ENCODE measurements at places on chromosomes 6 and 20.
A peak's percentile ranks its signal among the peaks of the same experiment; 100 is the strongest.

DNA sequence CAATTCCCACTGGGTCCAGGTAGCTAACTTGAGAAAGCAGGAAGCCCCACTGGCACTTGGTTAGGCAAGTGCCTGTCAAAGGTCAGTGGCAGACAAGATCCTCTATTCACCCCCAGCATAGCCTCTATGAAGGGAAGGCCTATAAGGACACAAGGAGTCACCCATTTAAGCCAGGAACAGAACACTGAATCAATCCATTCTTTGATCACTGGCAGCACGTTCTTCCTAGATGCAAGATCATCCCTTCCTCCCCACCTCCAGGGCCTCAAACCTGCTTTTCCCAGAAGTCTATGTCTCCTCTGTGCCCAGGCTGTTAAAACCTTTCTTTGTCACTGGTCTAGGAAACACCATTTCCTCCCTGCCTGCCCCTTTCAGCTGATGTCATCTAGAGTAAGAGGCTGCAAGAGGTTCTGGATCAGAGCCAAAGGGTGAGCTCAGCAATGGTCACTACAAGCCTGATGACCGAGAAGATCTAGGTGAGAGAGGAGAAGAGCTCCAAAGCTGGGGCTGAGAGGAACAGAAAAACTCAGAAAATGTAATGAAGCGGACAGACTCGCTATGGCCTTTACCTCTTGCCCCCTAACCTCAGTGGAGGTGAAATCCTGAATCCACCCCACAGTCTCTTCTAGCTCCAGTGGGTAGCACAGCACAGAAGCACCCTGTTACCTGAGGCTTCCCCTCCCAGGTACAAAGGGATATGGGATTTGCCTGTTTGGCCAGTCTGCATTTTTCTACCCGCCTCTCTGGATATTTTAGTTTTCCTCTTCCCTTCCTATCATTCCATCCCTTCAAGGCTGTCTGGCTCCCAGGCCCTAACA lies 1.8 kb downstream of the GTPBP2 start:
- peak; percentile 78 for DNase-seq

- no peak for DNase-seq
Measured at GRCh38 chr6:135866445-135867123, 15.1 kb downstream of the PDE7B start.

- DNase-seq: no peak
Measured at GRCh38 chr6:22028403-22029090, 268.3 kb downstream of the PRL start.

- no peak for DNase-seq
Measured at GRCh38 chr6:157758516-157759023, 64.5 kb upstream of the SNX9 start.

DNA sequence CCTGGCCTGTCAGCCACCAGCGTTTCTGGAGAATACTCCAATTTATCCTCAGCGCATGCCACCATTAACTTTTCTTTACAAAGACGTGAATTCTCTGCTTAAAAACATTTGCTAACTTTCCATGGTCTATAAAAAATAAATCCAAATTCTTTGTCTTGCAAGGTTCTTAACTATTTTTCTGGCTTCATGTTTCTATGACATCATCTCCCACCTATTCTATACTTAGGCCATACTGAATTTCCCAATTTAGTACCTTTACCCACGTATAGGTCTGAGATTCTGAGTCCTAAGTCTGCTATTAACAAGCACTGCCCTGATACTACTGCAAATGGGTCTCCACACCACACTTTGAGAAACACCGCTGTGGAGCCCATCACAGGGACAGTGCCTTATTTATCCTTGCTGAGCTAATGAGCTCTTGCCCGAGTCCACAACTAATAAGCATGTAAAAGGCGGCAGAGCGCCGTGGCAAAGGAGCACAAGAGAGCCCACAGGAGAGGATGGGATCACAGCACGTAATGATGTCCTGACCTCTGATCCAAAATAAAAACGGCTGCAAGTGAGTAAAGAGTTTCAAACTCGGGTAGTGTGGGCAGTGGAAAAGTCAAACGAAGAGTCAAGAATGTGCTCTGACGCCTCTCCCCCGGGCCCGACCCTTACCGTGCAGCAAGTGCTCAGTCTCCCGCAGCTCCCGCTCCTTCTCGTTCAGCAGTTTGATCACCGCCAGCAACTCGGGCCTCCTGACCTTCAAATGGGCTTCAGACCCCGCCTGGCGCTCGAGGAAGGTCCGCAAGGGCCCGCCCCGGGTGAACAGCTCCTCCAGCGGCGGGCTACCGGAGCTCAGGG lies 519 bp downstream of the MTRF1L start:
- DNase-seq: no peak

GRCh38 chr20:43420192-43420591 lies 37.5 kb upstream of the SRSF6 start:
- DNase-seq: no peak

DNA sequence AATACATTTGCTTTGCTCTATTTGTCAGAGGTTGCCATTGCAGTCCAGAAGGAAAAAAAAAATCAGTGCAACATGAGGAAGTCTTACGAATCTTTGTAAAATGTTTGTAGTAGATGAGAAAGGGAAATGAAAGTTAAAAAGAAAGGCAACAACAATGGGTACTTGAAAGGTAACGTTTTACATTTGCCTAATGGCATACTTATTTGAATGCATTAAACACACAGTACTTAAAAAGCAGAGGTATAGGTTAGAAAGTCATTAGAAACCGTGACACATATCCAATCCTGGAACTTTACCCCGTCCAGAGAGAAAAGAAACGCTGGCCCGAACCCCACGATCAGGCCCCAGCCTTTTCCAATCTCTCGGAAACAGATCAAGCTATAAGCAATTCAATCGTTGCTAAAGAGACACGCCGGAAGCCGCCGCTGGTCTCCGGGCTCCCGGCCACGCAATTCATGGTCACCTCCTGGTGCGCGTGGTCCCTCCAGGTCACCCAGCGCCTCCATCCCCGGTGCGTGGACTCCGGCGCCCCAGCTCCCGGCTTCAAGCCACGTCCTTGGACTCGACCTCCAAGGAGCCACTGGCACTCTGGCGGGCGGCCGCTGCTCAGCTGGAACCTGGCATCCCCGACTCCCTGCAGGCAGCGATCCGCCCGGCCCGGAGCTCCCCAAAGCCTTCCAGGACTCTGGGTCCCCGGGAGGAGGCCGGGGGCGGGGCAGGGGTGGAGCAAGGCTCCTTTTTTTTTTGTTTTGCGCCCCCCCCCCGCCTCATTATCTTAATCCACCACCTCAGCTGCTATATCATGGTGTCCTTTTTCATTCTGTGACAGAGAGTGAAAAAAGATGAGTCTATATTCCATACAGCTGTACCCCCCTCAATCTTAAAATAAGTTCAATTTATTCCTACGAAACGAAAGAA lies at the start of gene SLC18B1:
TSS of gene SLC18B1 (minus strand) at position 687 of the 918 bp plus-strand sequence. CDS start at position 506, 181 bp downstream.
- DNase-seq: no peak

DNA sequence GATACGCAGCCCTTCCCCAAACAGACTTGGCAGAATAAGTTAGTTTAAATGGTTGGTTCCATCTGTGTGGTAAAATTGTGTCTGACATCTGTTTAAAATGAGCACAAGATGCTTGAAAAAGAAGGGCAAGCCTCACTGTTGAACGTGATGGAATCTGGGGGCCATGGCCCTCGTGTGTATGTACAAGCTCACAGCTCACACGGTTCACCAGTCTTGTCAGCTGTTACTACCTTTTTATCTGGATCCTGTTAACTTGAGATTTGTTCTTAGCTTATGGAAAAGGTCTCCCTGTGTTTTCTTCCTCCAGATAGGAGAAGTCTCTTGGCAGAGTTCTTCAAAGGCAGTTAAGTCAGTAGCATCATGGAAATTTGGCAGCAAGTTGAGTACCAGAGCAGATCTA lies 270.6 kb downstream of the KHDC1L start:
- no peak for DNase-seq

DNA sequence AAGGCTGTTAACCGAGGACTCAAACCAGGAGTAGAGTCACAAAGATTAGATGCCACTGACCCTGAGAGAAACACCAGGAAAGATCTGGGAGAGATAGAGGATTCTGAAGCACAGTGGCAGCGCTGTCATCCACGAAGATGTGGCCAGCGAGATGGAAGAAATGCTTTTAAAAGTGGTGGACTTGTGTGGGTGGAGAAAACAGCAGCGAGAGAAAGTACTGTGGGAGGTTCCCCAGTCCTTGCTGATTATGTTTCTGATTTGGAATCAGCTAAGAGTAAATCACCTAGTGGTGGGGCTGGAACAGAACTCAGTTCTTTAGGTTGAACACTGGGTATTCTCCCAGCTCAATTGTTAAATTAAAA lies 435 bp upstream of the ZNF322 start:
- DNase-seq: no peak

- no peak for DNase-seq
Measured at GRCh38 chr6:52081237-52081636, 6.2 kb downstream of the PKHD1 start.

DNA sequence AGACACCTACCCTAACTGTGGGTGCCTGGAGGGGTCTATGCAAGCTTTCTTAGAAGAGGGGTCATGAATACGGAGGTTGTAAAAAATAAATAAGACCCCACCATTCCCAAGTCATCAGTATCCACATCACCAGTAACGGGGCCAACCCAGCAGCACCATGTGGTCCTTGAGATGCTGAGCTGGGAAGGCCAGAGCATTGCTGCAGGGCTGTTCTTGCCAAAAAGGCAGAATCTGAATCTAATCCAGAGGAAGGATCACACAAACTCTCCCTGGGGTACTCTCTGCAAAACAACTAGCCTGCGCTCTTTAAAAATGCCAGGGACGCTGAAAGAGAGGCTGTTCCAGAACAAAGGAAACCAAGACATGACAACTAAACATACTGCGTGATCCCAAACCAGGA lies 43.2 kb downstream of the SSR1 start:
- DNase-seq: no peak

DNA sequence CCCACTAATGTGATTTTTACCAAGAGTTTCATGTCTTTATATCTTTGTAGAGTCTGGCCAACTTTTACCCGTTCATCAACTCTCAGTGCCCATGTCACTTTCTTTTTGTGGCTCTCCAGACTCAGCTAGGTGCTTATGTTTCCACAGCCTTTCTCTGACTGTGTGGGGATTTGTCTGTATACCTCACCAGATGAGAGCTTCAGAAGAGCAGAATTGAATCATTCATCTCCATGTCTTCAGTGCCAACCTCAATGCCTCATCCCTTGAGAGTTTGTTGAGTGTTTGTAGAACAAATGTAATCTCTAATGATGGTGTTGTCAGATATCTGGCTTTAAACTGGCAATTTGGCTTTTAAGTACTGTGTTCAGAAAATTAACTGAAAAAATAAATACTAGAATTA lies 16.8 kb upstream of the CCN2 start:
- no peak for DNase-seq

GRCh38 chr20:44780226-44780625 lies 30.1 kb downstream of the RIMS4 start:
- no peak for DNase-seq

DNA sequence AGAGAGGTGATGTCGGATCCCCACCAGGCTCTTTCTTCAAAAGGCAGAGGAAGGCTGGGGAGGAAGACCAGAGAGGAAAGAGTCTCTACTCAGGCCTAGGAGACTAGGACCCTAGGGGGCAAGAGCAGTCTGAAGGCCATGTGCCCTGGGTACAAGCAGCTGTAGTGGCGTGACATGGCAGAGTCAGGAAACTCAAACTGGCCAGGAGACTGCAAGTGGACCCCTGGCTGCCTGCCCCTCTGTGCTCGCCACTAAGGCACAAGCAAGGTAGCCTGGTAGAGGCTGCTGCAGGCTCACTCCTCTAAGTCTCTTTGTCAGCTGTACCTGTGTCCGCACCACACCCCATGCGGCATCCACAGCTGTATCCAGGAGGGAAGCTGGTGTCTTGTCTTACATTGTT lies 19.9 kb downstream of the CST9L start:
- DNase-seq: no peak

DNA sequence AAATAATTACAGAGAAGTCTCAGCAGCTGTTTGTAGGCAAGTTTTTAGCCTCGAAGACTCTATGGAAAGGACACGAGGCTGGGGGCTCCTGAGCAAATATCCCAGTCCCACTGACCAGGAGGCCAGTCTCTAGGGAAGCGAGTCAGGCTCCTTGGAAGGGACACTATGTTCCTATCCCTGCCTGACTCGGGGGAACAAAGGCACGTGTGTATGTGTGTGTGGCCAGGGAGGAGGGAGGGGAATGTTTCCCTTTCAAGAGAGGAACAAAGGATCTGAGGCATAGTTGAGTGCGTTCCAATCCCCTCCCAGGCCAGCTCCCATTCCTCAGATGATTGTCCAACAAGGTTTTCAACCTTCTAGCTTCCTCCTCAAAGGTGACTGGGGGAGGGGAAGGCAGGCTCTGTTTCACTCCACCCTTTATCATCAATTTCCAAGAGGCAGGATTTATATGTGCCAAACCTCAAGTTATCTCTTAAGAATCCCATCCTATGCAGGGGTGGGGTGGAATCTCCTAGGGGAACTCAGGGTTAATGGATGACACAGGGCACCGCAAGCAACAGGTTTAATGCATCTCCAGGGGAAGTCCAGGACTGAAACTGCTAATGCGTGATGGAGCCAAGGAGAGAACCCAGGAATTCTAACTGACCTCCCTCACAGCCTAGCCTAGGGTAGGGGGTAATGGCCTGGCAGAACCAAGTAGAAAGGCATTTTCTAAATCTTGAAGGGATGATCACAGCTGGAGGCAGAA lies 9.9 kb downstream of the BCL2L1 start:
- DNase-seq: peak; percentile 92

GRCh38 chr20:43564993-43565757 lies 6.3 kb downstream of the SGK2 start:
- no peak for DNase-seq

GRCh38 chr20:62409931-62410745 lies 3.1 kb upstream of the CABLES2 start:
- DNase-seq: no peak

DNA sequence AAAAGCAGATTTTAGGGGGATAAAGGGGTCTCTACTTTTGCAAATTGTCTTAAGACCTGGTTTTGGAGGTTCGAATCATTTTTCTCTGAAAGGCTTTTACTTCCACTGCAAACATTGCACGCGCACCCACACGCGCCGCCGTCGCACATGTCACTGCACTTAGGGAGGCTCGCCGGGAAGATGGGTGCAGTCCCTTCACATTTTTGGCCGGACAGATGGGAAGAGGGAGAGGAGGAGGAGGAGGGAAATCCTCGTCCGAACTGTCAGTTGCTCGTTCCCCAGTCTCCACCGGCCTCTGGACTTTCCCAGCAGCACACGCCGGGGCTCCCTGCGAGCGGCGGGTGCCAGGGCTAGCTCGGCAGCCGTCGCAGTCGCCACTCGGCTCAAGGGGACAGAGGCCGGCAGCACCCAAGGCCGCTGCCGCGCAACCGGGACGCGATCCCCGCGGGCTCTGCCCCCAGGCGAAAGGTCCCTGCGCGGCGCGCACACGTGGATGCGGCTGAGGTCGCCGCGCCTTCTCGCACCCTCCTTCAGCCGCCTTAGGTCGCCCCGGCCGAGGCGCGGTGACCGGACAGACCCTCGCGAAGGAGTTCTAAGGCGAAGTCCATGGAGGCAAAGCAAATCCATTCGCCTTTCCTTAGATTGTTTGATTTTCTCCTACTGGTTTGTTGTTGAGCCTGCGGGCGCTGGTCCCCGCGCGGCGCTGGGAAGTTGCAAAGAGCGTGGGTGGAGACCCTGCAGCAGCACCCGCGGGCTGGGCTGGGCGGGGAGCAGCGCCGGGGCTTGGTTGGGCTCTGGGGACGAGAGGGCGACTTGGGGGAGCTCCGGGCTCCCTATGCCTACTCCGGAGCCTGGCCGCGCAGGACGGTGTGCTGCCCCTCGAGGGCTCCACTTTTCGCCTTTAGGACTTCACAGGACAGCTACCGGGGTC lies 1.2 kb downstream of the MYB start:
- no peak for DNase-seq
